ENCODE measurements at places on chromosomes 6 and 20.

DNA sequence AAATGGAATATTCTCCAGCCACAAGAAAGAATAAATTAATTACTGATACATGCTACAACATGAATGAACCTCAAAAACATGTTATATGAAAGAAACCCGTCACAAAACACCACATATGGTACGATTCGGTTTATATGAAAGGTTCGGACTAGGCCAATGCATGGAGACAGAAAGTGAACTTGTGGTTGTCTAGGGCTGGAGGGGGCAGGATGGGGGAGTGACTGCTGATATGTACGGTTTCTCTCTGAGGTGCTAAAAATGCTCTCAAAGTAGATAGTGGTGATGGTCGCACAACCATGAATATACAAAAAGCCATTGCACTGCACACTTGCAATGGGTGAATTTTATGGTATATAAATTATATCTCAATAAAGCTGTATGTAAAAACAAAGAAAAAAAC lies 18.3 kb downstream of the AGPAT4 start:
- no peak for DNase-seq

GRCh38 chr20:35721219-35721618 lies 20.8 kb downstream of the RBM39 start:
- no peak for DNase-seq

DNA sequence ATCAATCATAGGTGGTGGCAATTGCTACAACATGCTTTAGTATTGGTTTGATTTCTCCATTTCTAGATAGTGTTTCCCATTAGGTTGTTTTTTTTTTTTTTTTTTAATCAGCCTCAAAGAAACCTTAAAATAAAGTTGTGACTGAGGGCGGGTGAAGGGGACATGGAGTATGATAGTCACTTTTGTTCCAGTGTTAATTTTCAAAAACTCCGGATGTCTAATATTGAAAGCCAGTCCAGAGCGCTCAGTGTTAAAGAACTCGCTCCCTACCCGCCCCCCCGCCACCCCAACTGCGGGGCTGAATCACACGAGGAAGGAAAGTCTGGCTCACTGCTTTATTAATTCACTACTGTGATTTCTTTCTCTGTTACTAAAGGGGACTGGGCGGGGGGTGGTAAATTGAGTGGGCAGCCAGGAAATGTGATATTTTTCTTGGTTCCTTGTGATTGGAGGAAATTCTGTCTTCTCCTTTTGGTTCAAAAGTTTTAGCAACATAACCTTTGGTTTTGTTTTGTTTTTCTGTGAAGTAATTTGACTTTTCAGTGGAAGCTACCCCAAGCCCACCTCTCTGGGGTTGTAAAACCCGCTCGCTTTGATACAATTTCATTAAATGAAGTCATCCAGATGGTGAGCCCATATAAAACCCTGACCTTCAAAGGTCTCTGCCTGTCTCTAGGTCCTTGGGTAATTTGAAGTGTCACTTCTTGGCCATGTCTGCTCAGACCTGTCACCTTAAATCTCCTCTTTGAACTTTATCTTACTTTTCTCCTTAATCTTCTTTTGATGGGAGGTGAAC lies 38.0 kb downstream of the TNFAIP3 start:
- DNase-seq, result no peak

- no peak for DNase-seq
These were observed 188.2 kb upstream of the FOXQ1 start for GRCh38 chr6:1123386-1124375.

Data from esophagus squamous epithelium (tissue), 5 donors.